ENCODE measurements at places on chromosomes 1 and 21.
A peak's percentile ranks its signal among the peaks of the same experiment; 100 is the strongest.

DNA sequence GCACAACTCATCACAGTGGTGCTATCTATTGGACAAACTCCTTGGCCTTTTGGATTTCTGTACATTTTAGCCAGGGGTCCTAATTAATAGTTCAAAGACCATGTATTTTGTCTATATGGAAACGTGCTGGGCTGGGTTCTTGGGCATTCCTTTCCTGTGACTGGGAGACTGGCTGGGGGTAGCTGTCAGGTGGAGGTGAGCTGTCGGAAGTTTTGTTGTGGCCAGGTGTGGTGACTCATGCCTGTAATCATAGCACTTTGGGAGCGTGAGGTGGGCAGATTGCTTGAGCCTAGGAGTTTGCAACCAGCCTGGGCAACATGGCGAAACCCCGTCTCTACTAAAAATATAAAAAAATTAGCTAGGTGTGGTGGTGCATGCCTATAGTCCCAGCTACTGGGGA, 392.4 kb downstream of the RPS6KC1 start:
- DNase-seq, result no peak

DNA sequence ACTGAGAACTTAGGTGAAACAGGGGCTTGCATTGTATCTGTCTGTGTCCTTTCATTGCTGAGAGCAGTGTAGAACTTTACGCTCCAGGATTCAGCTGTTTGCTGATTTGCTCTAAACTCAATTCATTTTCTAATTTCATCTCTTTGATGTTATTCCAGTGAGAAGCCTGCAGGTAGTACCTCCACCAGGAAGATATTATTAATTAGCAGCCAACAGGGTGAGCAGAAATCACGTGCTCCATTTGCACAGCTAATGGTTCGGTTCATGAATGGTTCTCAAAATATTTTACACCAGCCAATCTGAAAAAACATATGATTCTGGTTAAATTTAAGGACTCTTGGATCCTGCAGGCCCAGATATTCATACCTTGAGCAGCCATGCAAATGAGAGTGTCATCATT, 52.1 kb downstream of the SUSD4 start:
- no peak for DNase-seq

- DNase-seq, result no peak
Measured at GRCh38 chr1:2242814-2243725, 15.0 kb downstream of the SKI start.

DNA sequence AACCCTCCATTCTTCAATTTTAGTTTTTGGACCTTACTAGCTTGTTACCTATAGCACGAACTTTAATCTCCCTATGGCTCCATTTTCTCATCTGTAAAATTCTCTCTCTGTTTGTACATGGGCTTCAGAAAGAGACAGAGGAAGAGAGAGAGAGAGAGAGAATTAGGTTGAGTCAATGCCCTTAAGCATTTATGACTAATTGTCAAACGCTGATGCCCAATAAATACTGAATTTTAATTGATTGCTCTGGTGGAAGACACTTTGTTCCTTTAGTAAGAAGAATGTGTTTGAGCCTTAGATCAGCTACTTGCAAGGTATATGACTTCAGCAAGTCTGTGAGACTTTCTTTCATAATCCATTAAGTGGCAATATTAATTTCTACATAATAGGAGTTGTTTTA, 743.1 kb upstream of the ADGRL4 start:
- no peak for DNase-seq

DNA sequence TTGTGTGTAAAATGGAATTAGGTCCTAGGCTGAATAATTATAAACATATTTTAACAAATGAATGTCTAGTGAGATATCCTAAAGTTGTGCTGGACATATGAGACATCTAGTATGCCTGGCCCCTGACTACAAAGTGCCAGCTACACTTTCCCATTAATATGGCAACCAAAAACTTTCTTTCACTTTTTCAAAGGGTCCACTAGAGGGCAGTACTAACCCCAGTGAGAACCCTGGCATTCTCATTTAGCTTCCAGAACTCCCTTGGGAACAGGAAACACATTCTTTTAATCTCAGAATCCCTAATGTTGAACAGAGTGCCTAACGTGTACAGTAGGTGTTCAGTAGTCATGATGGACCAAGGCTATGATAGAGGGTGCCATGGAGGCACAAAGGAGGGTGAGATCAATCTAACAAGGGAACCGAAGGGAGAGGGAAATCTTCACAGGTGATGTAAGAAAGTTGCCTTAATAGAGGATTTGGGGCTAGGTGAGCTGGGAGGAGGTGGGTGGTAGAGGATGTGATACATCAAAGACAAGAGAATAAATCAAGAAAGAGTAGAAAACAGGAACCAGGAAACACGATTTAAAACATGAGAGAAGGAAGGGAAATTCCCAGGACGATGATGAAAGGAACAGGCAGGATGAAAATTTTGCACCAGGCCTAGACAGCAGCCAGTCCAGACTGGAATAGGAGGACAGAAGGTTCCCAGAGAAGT, 41.6 kb downstream of the NSL1 start:
- DNase-seq, result no peak

GRCh38 chr1:169115891-169116585, 9.5 kb downstream of the ATP1B1 start:
- DNase-seq, result peak; percentile 68

GRCh38 chr1:161298116-161298515, 11.7 kb downstream of the MPZ start:
- DNase-seq, result no peak

DNA sequence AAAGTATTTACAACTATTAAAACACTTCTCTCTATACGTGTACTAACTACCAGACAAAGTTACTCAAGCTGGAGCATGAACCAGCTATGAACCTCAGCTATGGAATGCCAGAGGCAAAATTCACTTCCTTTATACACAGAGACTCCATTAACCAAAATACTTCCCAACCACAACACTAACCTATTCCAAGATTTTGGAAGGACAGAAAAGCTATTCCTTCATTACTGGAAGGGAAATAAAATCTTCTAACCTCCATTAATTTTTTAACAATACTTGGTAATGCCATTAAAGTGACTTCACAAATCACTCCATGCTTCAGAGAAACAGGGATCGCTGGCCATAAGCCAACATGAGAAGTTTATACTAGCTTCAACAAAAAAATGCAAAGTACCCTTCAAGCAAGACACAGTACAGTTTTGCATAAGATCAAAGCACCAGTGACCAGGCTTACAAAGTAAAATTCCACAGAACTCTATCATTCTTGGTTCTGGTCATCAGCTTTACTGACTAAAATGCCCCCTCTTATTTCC, 58.0 kb downstream of the PUM1 start:
- DNase-seq, result no peak

GRCh38 chr1:178918955-178919354, 48.1 kb upstream of the ANGPTL1 start:
- no peak for DNase-seq

DNA sequence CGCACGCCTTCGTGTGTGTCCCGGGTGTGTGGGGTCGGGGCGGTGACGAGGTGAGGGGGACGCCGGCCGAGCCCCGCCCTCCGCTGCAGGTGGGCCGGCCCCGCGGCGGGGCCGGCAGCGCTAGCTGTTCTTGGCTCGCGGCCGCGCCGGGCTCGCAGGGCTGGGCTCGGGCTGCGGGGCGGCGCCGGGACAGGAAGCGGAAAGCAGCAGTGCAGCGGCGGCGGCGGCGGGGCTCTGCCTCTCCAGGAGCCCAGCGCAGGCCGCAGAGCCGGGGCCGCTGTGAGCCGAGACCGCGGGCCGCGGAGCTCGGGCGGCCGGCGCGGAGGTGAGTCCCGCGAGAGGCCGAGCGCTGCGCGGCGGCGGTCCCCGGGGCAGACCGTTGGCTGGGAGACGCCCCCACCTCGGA, at the start of gene VANGL1:
Gene VANGL1 (plus strand): TSS at position 209 of the 406 bp plus-strand sequence. CDS start 9,444 bp downstream, outside the sequence.
- DNase-seq, result no peak

GRCh38 chr1:201653883-201654282, 115.0 kb downstream of the NAV1 start:
- no peak for DNase-seq

- no peak for DNase-seq
Measured at GRCh38 chr1:154860156-154860870, 9.8 kb downstream of the KCNN3 start.

GRCh38 chr1:164575356-164575886, 16.4 kb downstream of the PBX1 start:
- DNase-seq, result no peak

GRCh38 chr21:37047079-37047478, 25.8 kb downstream of the PIGP start:
- DNase-seq, result no peak

- DNase-seq, result no peak
Measured at GRCh38 chr1:228207851-228208821, at the start of gene OBSCN. TSS of gene OBSCN (plus strand) at chr1:228208044. CDS start at chr1:228211784, 3,740 bp downstream.

- DNase-seq, result no peak
Measured at GRCh38 chr1:193730017-193730416, 543.6 kb upstream of the B3GALT2 start.

DNA sequence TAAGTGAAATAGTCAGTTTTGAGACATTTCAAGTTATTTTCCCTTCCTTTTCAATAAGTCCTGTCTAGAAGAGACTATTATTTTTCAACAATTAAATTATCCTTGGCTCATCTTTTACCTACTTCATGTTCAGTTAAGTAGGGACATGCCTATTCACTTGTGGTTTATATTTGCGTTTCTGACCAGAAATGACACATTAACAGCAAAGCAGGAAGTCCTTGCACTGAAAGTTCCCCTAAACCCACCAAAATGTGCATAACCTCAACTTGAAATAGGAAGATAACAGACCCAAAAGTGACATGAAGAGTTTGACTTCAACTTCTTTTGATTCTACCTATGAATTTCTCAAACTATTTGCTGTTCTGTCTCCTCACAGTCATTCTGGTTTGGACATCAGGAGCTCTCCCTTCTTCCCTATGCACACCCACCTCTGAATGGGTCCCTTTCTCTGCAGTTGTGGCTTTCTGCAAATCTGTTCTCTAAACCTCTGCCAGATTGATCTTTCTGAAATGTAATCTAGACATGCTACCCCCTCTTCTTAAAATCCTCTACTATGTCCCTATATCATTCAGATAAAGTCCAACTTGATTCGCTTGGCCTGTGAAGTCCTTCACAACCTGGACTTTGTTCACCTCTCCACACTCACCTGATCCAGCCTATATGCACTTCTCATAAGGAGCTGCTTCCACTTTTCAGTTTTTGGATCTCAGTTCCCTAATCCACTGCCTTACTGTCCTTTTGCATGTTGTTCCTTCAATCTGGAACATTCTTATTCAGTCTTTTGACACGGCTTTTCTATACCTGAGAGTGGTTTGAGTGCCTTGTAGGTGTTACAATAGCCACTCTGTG, 661.5 kb upstream of the ADGRL4 start:
- no peak for DNase-seq

GRCh38 chr1:212355230-212355969, 59.3 kb downstream of the PACC1 start:
- no peak for DNase-seq

DNA sequence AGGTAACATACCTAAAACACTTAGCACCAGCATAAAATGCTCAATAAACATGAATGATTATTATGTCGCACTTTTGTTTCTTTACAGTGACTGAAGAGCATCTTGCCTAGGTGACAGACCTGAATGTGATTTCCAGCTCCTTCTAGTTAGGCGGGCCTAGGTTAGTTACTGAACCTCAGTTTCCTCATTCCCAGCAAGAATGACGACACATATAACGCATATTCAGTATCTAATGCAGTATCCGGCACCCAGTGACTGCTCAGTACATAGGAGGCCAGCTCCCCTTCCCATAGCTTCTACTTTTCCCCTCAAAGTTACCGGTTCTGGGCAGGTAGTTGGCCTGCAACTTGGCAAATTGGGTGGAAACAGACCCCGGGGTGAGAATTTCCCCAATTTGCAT, 763 bp downstream of the AUNIP start:
- DNase-seq, result no peak

GRCh38 chr1:8545078-8545477, 227.2 kb downstream of the SLC45A1 start:
- DNase-seq, result no peak

Data from RWPE2 (cell line).